ENCODE measurements at places on chromosomes 11 and 22.

DNA sequence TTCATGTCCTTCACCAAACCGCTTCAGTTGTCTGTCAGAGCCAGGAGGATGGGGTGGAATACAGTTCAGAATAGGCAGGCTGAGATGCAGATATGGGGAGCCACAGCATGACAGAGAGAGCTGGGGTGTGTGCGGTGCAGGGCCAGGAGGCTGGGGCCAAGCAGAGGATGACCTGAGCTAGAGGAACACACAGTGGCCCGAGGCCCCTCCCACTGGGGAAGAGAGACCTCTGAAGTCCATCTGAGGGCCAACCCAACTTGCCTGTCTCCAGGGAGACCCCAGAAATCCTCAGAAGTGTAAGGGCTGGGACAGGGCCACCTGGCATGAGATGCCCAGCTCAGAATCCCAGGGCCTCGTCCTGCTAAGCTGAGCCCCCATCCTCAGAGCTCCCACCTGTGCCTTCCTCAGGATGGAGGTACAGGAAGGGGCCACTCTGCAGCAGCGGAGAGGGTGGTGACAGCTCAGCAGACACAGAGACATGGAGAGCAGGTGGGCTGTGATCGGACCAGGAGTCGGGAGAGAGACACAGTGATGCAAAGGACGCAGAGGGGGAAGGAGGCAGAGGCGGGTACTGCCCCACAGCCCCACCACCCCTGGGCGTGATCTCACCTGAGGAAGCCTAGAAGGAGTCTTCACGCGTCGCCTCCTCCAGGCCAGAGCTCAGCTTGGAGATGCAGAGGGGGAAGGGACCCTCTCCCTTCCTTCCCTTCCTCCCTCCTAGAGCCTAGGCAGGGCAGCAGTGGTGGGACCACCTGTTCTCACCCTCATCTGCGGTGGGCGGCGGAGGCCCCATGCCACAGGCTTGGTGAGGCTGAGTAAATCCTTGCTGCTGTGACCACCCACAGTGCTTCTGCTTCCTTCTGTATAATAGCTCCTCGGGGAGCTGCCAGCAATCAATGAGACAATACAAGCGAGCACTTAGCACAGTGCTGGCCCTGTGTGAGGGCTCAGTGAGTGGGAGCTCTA is 9.1 kb upstream of the TUB start:
- DNase-seq, result no peak

GRCh38 chr11:119023741-119024140 is 5.2 kb downstream of the TRAPPC4 start:
- no peak for DNase-seq

- DNase-seq, result no peak
Observed at GRCh38 chr11:29989174-29989970, 27.5 kb downstream of the KCNA4 start.

GRCh38 chr11:110797453-110797852 is 85.2 kb upstream of the ARHGAP20 start:
- no peak for DNase-seq

DNA sequence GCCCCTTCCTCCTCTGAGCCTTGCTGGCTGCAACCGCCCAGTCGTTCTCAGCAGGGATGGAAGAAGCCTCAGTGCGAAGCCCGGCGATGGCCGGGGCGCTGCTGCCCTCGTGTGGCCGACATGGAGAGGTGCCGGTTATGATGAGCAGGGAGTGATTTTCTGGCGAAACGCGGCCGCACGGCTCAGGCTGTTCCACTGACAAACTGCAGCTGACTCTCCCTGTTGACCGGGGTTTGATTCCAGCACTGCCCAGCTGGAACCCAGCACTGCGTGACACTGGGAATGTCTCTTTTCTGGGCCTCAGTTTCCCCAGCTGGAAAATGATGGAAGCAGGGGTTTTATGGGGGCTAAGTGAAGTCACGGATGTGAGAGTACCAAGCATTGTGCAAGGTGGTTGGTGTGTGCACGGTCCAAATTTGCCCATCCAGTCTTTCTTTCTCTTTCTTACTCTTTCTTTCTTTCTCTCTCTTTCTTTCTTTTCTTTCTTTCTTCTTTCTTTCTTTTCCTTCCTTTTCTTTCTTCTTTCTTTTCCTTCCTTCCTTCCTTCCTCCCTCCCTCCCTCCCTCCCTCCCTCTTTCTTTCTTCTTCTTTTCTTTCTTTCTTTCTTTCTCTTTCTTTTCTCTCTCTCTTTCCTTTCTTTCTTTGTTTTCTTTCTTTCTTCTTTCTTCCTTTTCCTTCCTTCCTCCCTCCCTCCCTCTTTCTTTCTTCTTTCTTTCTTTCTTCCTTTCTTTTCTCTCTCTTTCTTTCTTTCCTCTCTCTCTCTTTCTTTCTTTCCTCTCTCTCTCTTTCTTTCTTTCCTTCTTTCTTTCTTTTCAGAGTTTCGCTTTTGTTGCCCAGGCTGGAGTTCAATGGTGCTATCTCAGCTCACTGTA is 25.8 kb upstream of the MPPED1 start:
- peak; percentile 71 for DNase-seq

- no peak for DNase-seq
Observed at GRCh38 chr11:9808943-9809342, 145.1 kb downstream of the SWAP70 start.
